Osteoblast (primary cell): ENCODE measurements at places on chromosomes 4 and X. TPM values are rescaled to one million over a fixed set of nuclear protein-coding genes. Genes with fewer than 3 reads are reported as not detected.

GRCh38 chrX:139026811-139027210 is 315.3 kb upstream of the FGF13 start:
- DNase-seq, result no peak

Gene TXK
- total RNA-seq, result 0.59 and 0.72 TPM in 2 replicates

- no peak for DNase-seq
These were observed 43.7 kb downstream of the TMPRSS11E start for GRCh38 chr4:68490826-68491457.

- DNase-seq, result no peak
These were observed 47.1 kb upstream of the CLNK start for GRCh38 chr4:10731690-10732089.

DNA sequence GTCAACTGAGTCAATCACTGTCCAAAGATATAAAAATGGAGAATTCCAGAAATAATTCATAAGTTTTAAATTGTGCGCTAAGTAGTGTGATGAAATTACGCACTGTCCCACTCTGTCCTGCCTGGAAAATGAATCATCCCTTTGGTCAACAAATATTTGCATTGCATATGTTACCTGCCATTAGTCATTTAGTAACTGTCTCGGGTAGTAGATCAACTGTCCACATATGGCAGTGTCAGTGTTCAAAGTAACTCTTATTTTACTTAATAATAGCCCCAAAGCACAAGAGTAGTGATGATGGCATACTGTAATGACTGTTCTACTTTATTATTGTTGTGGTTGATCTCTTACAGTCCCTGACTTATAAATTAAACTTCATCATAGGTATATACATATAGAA is 3.4 kb downstream of the YTHDC1 start:
- no peak for DNase-seq

Gene XAGE2
- not detected in 2 replicates for total RNA-seq

Gene AFM
- not detected in 2 replicates for total RNA-seq

DNA sequence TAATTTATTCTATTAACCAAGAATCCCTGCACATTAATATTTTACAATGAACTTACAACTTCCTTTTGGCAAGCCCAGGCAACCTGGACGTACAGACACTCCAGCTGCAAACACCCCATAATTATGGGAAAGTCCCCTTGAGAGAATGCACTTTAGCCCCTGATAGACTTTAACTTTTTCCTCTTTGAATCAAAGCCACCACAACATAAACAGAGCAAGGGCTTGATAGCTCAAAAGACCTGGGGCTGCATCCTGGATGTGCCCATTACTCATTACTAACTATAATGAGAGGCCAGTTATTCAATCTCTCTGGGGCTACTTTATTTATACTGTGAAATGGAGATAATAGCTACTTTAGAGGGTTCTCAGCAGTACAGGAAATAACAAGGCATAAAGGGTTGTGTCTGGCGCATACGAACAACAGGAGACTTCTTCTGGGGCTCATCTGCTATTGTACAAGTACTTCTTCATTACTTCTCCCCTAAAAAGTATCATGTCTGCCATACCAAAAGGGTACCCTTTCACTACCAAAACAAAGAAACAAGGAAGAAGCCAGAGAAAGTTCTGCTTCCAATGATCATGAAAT is 54.9 kb downstream of the CASK start:
- no peak for DNase-seq
